Stimulated activated naive CD4-positive, alpha-beta T cell treated with Interleukin-2 at 50 U/mL for 16 hours (primary cell): ENCODE measurements at places on chromosomes 2 and 18.

- no peak for DNase-seq
Measured at GRCh38 chr2:109411640-109412325, 202.0 kb downstream of the SEPTIN10 start.

GRCh38 chr2:96091711-96092572, 24.4 kb downstream of the ADRA2B start:
- DNase-seq, result no peak

DNA sequence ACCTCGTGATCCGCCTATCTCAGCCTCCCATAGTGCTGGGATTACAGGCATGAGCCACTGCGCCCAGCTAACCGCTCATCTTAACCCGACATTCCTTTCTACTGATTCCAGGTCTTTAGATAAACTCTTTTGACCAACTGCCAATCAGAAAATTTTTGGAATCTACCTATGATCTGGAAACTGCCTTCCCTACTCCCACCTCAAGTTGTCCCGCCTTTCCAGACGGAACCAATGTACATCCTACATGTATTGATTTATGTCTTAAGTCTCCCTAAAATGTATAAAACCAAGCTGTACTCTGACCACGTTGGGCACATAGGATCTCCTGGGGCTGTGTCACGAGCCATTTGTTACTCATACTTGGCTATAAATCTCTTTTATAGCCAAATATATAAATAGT, 3.2 kb upstream of the NEU2 start:
- DNase-seq, result no peak

DNA sequence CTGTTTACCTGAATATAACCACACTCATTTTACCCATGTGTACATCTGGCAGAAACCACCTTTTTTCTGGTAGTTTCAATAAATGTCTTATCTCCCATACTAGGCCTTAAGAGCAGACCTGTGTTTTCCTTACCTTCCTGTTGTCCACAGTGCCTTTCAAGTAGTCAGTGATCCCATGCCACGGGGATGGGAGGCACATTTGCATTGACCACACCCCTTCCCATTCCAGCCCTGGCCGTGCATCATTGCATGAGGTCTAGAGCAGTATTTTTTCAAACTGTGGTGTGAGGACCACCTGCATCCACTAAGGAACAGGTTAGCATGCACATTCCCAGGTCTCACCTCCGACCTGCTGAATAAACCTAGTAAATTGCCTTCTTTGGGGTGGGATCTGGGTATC, 165.2 kb upstream of the FOSL2 start:
- DNase-seq, result no peak

- DNase-seq, result no peak
Measured at GRCh38 chr18:67517444-67517765, 885 bp upstream of the DSEL start.

DNA sequence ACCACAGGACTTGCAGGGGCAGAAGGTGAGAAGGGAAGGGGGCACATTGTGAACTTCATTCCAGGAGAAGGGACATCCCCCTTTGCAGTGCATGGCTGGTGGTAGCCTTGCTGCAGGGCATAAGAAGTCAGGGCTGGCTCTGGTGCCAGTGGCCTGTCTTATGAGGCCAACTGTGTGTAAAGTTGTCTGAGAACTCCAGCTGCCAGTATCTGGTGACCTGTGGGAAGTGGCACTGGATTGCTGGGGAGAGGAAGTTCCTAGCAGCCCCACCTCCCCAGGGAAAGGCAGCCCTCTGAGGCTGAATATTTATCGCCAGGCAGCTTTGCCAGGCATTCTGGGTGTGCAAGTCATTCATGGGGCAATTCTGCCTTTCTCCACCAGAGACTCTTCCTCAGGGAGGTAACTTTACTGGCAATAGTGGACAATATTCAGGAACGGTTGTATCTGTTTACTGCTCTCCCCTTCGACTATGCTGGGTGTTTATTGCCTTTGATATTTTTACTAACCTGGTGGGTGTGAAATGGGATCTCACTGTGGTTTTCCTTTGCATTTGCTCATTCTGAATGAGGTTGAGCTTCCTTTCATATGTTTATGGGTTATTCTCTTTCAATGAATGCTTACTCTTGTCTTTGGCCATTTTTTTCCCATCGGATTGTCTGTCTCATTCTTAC, 12.3 kb downstream of the TRPM8 start:
- no peak for DNase-seq
